ENCODE measurements at places on chromosomes 1 and 21. TPM values are rescaled to one million over a fixed set of nuclear protein-coding genes. Genes with fewer than 3 reads are reported as not detected.

- DNase-seq, result peak; percentile 72
These were observed 7.1 kb downstream of the NBL1 start for GRCh38 chr1:19651141-19651737.

- DNase-seq, result no peak
These were observed 192.8 kb downstream of the RWDD3 start for GRCh38 chr1:95426772-95427171.

- no peak for DNase-seq
These were observed 24.6 kb upstream of the OVAAL start for GRCh38 chr1:180534214-180534613.

DNA sequence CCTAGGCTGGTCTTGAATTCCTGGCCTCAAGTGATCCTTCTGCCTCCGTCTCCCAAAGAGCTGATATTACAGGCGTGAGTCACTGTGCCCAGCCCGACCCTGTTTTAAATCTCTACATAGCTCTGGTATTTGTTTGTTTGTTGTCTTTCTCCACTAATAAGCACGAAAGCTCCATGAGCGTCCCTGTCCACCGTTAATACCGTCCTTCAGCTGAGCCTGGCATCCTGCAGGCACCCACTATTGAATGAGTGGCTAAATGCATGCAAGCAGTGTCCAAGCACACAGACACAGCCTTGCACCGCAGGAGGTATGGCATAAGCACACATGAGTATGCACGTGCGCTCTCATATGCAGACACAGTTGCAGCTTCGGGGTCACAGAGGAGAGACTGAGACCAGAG lies 4.5 kb upstream of the COL16A1 start:
- DNase-seq, result no peak

GRCh38 chr1:41664861-41665640 lies 180.6 kb upstream of the EDN2 start:
- DNase-seq, result no peak

DNA sequence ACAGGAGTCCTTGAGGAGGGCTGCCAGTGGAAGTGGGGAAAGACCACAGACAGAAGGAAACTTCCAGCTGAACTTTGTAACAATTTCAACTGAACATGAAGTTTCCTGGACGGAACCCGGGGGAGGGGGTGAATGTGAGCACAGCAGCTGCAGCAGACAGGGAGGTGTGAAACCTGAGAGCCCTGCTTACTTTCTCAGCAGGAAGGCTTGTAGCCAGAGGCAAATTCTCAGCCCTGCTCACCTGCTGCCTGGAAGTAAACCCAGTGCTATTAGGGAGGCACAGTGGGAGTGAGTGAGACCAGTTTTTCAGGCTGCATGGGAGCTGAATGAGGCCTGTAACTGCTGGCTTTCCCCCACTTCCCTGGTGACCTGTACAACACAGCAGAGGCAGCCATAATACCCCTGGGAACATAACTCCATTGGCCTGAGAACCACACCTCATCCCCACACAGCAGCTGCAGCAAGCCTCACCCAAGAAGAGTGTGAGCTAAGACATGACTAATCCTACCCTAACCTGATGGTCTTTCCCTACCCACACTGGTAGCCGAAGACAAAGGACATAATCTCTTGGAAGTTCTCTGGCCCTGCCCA lies 9.6 kb upstream of the SPRR2F start:
- no peak for DNase-seq

- DNase-seq, result no peak
These were observed 4.6 kb upstream of the VSIG8 start for GRCh38 chr1:159866905-159867663.

DNA sequence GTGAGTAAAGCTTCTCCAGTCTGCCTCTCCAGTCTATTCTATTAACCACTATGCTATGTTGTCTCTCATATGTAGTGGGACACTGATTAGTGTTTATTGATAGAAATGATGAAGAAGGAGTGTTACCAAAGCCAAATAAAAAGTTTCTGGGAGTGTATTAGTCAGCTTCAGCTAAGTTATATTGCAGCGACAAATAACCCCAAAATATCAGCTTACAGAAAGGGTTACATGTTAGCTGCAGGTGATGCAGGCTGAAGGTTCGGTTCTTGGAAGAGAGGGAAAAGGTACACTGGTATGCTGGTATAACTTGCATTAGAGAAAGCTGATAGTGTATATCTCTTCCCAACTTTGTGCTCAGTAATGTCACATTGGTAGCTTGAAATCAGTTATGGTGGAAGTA lies 10.6 kb upstream of the AK2 start:
- no peak for DNase-seq

DNA sequence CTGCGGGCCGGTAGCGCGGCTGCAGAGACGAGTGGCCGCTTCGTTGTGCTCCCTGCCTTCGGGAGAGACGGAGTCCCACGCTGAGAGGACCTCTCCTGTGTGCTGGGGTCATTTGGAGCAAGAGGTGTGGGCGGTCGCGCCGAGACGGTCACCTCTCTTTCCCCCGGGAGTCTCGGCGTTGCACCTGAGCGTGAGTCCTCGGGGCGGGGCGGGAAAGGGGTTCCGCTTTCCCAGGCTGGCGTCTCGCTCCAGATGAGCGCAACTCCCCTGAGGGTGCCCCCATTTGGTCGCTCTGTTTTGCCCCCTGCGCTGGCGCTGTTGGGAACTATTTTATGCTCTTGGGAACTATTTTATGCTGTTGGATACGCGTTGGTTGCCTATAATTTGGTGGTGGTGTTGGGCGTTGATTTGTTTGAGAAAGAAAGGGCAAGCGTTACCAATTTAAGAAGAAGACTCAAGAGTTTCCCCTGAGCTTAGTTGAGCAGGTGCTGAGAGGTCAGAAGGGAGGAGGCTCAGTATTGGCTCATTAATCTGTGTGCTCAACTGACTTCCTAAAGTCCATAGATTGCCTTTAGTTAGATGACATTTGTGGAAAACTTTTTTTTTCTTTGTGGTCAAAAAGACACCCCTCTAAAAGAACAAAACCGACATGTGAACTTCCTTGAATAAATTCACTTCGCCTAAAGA lies 683 bp downstream of the LRRC8B start:
- DNase-seq, result peak; percentile 39

- no peak for DNase-seq
These were observed 35.9 kb downstream of the URB2 start for GRCh38 chr1:229661897-229662296.

- DNase-seq, result no peak
These were observed 2.1 kb upstream of the HCRTR1 start for GRCh38 chr1:31615414-31615813.

- DNase-seq, result peak; percentile 52
These were observed 1.0 kb upstream of the TP73 start for GRCh38 chr1:3651026-3651929.

- no peak for DNase-seq
These were observed 107.3 kb upstream of the POU3F1 start for GRCh38 chr1:38153778-38154470.

DNA sequence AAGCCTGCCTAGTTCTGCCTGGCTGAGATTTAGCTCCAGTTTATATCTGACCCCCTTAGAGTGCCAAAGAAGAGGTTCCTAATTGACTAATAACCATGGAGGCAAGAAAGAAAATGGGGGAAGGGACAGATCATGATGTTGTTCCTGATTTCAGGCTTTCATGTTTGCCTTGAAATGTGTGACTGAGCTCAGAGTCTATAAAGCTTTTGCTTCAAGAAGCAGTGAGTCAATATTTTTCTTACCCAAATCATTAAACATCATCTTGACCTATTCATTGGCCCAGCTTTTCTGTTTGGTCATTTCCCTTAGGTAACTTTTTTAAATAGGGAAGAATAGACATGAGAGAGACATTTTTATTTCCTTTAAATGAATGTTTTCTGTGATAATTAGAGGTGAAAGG lies 55.9 kb downstream of the HHAT start:
- DNase-seq, result no peak

DNA sequence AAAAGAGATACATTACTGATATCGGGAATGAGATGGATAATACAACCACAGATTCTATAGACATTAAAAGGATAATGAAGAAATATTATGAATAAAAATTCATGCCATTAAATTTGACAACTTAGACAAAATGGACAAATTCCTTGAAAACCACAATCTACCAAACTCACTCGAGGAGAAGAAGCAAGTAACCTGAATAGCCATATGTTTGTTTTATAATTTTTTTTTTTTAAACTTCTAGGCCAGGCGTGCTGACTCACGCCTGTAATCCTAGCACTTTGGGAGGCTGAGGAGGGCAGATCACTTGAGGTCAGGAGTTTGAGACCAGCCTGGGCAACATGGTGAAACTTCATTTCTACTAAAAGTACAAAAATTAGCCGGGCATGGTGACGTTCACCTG lies 327.9 kb downstream of the VAV3 start:
- DNase-seq, result no peak

DNA sequence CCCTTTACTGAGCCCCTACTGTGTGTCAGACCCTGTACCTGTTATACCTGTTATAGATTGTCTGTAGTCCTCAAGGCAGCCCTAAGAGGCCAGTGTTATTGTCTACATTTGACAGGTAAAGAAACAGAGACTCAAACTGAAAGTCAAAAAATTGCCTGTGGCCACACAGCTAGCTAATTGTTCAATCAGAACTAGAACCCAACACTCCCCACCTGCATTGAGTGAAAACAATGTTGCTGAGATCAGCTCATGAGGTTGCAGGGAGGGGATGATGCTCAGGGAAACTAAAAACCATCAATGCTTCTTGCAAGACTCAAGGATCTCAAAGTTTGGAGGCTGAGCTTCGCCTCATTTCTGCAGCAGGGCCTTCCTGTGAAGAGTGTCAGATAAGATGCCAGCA lies 109.5 kb upstream of the LMO4 start:
- no peak for DNase-seq

- DNase-seq, result no peak
These were observed 19.4 kb downstream of the TCP10L start for GRCh38 chr21:32565856-32566465.

DNA sequence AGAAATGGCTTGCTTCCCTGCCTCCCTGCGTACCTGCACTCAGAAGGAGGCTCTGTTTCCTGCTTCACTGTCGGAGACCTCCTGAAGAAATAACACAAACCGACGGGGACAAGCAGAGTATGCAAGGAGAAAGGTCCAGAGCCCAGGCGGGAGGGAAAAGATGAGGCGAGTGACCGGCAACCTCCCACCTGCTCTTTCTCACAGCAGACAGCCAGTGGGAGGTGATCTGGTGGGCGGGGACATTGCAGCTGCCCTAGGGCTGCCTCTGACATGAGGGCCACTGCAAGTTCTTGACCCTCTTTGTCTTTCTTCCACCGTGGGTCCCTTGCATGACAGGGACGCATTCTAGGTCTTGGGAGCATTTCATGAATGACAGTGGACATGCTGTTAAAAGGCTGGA lies 368.2 kb downstream of the CAMTA1 start:
- DNase-seq, result no peak

DNA sequence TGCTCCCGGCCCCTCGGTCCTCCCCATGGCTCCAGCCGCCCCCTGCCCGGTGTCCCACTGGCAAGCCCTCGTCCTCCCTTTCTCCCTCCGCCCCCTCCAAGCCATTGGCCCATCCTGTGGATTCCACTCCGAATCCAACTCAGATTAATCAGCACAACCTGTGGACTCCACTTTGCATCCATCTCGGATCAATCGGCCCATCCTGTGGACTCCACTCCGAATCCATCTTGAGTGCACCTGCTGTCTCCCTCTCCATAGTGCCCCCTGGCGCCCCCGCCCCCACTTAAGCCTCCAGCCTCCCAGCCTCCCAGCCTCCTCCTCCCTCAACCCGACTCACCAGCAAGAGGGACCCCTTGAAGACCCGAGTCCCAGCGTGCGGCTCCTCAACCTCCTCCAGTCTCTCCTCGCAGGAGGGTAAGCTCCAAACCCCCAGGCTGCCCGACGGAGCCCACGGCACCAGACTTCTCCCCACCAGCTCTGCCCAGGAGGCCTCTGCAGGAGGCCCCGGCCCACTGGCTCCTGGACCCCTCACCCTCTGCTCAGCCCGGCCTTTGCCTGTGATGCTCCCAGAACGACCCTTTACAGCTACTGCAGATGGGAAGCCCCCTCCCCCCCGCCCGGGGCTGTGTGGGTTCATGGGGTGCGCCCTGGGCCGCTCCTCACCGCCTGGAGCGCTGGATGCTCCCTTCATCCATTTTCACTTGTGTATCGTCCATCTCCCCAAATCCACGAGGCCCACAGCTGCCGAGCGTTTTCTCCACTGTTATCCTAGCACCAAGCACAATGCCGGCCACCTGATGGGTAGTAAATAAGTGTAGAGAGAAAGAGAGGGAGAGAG lies 40.6 kb upstream of the TSPEAR start:
- no peak for DNase-seq

- DNase-seq, result no peak
These were observed 16.4 kb downstream of the INPP5B start for GRCh38 chr1:37930246-37931101.

GRCh38 chr1:44802306-44803061 lies 2.3 kb downstream of the PLK3 start:
- peak; percentile 80 for DNase-seq

GRCh38 chr1:182860658-182861057 lies 21.5 kb downstream of the DHX9 start:
- DNase-seq, result no peak

- no peak for DNase-seq
These were observed 13.3 kb upstream of the SIPA1L2 start for GRCh38 chr1:232643251-232643650.

DNA sequence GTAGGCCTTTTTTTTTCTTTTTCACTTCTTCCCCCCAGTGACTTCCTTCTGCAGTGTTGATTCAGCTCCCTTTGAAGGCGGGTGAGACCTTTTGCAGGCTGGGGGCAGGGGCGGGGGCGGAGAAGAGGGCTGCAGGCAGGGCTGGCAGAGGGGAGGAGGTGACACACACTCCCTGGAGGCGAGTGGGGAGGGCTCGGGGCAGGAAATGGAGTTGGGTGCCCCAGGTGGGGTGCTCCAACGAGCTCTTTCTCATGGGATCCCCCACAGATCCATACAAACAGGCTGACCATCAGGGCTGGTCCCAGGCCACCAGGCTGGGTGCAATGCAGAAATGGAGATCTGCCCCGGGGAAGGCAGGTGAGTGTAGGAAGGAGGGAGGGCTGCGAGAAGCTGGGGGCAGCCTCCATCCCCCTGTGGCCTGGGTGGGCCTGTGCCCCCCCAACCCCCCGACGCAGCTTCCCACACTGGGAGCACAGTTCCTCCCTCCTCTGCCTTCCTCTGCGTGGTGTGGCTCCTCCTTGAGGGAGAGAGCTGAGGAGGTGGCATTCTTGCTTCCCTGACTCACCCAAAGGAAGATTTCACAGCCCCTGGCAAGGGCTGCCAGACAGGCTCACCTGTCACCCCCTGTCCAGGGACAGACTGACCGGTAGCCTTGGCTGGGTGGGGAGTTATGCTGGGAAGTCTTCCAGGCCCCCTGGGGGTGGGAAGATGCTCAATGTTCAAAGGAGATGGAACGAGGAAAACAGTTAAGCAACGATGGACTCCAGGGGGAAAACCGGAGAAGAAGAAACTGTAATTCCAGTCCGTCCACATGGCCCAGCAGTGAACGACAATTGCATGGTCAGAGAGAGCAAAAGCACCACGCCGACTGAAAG lies 7.1 kb upstream of the ITGB2 start:
- no peak for DNase-seq

SLAMF9 gene
- total RNA-seq, result not detected

SPRR2E gene
- not detected for total RNA-seq

MARK1 gene
- total RNA-seq, result 105 TPM

AADACL3 gene
- total RNA-seq, result not detected

PAQR6 gene
- total RNA-seq, result 10.8 TPM

SLC30A1 gene
- total RNA-seq, result 3.1 TPM

SELENBP1 gene
- total RNA-seq, result 2.9 TPM

NVL gene
- 36.9 TPM for total RNA-seq

LEFTY2 gene
- 5.0 TPM for total RNA-seq

TRIM17 gene
- total RNA-seq, result not detected

SEMA4A gene
- 4.0 TPM for total RNA-seq

All from glutamatergic neuron (in vitro differentiated cells).